Activated T-cell treated with anti-CD3 and anti-CD28 coated beads, Interleukin-2, amount 50 U/mL, for 72 hours (primary cell): ENCODE measurements at places on chromosomes 5 and 9.
A peak's percentile ranks its signal among the peaks of the same experiment; 100 is the strongest.

GRCh38 chr9:86546712-86547111, 192.5 kb upstream of the TUT7 start:
- DNase-seq: no peak

GRCh38 chr9:103203172-103203571, 208.0 kb downstream of the CYLC2 start:
- no peak for DNase-seq

DNA sequence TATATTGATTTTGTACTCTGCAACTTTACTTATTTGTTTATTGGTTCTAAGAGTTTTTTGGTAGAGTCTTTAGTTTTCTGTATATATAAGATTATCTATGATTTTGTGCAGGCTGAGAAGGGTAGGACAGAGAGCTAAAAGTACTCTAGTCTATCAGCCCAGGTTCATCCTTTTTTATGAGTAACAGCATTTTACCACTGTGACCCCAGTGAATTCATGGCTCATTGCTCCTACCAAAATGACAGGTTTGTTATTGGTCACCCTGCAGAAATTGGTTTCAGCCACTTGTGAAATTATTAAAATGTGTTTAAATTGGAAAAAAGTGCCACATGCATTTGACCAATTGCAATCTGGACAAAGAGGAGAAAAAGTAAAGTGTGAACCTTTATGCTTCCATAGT, 421.4 kb upstream of the DAB2 start:
- no peak for DNase-seq

- DNase-seq: no peak
Observed at GRCh38 chr5:81590498-81591384, 160.2 kb downstream of the SSBP2 start.

GRCh38 chr5:140349244-140349643, 2.8 kb upstream of the HBEGF start:
- no peak for DNase-seq

- DNase-seq: no peak
Observed at GRCh38 chr9:20376731-20377375, 245.4 kb downstream of the MLLT3 start.

- DNase-seq: peak; percentile 23
Observed at GRCh38 chr5:136028782-136029742, at the start of gene TGFBI. Gene TGFBI, plus strand, starts transcription at chr5:136028988. Its CDS starts 68 bp downstream, at chr5:136029056.

DNA sequence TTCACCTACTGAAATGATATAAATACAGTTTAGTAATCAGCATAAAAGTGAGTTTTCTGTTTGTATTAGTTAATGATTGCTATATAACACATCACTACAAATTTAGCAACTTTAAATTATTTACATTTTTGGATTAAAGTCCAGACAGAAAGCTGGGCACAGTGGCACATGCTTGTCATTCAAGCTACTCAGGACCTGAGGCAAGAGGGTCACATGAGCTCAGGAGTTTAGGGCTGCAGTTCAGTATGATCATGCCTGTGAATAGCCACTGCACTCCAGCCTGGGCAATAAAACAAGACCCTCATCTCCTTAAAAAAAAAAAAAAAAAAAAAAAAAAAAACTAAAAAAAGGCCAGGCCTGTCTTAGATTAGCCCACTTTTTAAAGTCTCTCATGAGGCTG, 273.6 kb upstream of the CTNND2 start:
- no peak for DNase-seq

GRCh38 chr5:135632798-135633197, 54.0 kb upstream of the CXCL14 start:
- no peak for DNase-seq

GRCh38 chr5:35820735-35821134, 36.0 kb upstream of the IL7R start:
- DNase-seq: no peak

DNA sequence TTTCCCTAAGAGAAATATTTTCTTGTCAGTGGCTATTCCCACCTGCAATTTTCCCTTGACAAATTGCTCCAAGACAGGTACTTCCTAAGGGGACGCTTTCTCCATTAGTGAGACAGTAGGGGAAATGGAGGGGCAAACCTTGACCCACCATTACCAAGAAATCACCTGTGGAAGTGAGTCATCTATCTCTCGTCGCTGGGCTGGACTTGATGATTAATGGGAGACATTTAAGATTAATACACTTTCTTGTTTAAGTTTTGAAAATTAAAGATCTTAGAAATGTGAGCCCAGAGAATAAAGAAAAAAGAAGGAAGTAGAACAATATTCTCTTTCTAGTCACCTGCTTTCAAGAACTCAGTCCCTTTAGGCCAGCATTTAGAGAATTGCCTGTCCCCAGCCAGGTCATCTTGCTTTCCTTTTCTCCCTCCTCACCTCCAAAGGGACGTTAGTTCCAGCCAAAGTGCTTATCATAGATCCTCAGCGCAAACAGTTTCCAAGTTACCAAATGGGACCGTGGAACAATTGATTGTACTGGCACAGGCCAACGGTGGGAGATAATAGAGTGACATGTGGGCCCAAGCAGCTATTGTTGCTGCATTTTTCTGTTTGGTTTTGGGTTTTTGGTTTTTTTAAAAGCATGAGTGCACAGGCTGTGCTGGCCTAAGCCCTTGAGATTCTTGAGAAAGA, 284.4 kb downstream of the ENC1 start:
- DNase-seq: no peak

GRCh38 chr5:121987685-121988073, 25.9 kb downstream of the SRFBP1 start:
- DNase-seq: no peak

DNA sequence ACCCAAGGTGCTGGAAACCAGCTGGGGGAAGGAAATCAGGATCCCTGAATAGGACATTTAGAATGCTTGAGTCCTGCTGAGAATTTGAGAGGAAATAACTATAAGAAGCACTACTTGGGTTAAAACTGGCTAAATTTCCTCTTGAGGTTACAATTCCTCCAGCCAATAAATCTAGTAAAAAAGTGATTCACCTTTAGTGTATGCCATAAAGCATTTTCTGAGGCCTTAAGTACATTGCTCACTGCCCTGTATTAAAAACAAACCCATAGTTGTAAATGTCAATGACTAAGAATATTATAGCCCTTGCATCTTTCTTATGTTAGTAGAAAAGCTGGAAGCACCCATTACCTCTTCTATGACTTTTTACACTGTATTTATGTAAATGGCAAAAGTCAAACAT, 634.7 kb upstream of the ARRDC3 start:
- DNase-seq: no peak

- no peak for DNase-seq
Observed at GRCh38 chr5:87114631-87115030, 153.1 kb upstream of the RASA1 start.

GRCh38 chr5:8905021-8905420, 640.9 kb downstream of the SEMA5A start:
- DNase-seq: no peak

DNA sequence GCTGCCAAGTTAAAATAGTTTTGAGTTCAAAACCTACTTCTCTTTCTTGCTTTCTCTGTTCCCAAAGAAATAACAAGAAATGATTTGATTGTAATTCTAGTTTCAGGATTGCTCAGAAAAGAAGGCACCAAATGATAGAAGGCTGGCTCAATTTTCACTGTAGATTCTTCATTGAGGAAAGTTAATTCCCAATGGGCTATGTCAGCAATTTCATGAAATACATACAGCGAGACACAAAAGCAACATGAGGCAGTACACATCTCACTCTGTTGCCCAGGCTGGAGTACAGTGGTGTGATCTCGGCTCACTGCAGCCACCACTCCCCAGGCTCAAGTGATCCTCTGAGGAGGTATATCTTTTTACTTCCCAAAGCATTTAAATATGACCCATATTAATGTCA, 1659.9 kb upstream of the C9orf72 start:
- DNase-seq: no peak

GRCh38 chr5:91361055-91361701, 21.9 kb downstream of the ARRDC3 start:
- DNase-seq: no peak

DNA sequence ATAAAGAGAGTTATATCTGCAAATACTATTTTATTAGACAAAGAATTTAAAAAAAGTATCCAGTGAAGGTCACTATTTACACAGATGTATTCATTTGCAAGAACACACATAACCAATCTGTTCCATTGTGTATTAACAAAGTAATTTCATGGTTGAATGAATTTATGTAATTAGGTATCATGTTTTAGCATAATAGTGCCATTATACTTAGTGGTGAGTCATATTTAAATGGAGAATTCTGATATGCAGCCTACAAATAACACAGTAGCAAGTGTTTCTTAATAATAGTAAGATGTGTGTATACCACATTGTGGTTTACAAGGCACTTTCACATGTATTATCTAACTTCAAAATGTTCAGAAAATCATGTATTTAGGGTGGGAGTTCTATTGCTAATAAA, 1028.5 kb upstream of the ACO1 start:
- DNase-seq: no peak

- DNase-seq: no peak
Observed at GRCh38 chr5:8750100-8750499, 795.8 kb downstream of the SEMA5A start.

GRCh38 chr9:91856419-91856818, 93.6 kb downstream of the ROR2 start:
- no peak for DNase-seq

DNA sequence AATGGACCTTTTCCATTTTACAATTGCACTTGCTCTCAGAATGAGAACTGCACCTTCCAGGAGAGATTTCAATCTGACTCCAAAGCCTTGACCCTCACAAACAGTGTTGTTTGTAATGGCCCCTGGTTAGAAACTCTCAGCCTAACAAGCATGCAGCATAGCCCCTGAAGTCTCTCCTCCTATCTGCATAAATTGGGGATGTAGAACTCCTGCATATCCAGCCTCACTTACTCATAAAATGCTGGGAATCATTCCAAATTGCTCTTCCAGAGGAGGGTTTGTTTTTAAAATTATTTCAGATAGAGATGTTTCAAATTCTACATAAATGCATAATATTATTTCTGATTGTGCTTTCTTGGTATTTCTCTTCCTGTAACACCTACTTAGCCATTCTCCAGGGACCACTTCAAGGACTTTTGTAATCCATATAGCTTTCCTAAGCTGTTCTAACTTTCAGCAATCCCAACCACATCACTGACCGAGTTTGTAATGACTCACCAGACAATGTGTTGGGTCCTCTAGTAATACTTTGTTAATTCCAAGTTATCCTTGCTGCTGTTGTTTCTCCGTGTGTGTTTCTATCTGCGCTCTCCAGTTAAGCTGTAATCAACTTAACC, 143.8 kb upstream of the CCDC152 start:
- no peak for DNase-seq

GRCh38 chr9:5633243-5633642, 4.3 kb downstream of the RIC1 start:
- no peak for DNase-seq

- DNase-seq: no peak
Observed at GRCh38 chr5:143156086-143156485, 247.4 kb downstream of the NR3C1 start.
